ENCODE measurements at places on chromosomes 11 and 22.

DNA sequence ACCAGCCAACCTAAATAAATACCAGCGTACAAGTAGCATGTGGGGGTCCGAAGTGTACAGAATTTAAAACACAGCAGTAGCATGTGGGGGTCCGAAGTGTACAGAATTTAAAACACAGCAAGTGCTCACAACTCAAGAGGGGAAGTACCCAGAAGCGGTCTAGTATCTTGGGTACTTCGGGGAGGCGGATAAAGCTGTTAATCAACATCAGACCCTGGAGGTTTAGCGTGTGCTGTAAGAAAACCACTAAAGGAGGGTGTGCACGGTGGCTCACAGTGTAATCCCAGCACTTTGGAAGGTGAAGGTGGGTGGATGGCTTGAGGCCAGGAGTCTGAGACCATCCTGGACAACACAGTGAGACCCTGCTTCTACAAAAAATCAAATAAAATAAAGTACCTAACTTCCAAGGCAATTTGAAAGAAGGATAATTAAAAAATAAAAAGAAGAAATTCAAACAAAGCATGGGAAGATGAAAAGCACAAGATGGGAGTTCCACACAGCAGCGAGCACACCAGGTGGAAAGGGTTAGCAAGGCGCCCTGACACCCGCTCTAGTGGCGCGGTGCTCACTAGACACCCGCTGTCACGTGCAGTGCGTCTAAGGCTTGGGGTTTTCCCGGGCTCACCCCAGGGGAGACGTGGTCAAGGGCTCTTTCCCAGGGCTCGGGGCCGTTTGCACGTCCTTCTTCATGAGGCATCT lies 35.0 kb upstream of the MOB2 start:
- no peak for DNase-seq

DNA sequence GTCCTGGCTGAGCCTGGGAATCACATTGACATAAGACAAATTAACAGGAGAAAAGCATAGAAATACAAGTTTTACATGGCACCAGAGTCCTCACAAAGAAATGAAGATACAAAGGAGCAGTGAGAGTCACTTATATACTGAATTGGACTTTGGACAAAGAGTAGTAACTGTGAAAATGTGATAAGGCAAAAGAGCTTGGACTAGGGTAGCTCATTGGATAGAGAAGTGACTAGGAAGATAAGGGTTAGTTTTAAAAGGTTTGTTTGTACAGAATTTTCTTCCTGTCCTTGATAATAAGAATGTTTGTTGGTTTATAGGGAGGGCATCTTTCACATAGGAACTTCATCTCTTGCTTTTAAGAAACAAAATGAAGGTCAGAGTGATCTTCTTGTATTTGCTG lies 17.9 kb upstream of the NUCB2 start:
- no peak for DNase-seq

GRCh38 chr11:134742224-134742612 lies 330.2 kb upstream of the B3GAT1 start:
- no peak for DNase-seq

DNA sequence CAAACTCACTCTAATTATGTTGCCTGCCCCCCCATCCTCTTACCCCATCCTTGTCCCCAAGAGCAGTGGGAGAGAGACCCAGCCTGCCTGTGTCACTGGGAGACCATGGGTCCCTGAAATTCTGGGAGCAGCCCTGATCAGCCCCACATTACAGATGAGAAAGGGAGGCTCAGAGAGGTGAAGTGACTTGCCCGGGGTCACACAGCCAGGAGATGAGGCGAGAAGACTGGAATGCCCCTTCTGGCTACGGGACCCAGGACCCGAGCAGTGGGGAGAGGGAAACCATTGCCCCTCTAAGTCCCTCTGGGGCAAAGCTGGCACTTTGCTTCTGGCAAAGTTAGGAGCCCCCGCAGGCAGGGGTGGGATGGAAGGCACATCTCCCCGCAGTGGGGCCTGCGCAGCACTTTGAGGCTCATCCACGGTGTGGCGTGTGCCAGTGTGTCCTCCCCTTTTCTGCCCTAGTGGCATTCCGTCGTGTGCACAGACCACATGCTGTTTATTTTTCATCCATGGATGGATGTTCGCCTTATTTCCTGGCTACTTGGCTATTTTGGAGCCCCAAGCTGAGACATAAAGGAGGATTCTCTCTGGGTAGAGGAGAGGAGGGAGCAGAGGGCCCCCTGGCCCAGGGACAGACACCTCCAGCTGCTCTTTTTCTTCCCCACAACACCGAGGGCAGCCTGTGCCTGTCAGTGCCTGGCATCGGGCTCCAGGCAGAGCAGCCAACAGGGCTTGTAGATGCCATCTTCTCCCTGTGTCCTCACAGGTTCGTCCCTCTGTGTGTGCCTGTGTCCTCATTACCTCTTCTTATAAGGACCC lies 3.7 kb upstream of the FGF3 start:
- no peak for DNase-seq

- DNase-seq: no peak
Measured at GRCh38 chr22:43256976-43257545, 70.1 kb upstream of the TTLL12 start.

DNA sequence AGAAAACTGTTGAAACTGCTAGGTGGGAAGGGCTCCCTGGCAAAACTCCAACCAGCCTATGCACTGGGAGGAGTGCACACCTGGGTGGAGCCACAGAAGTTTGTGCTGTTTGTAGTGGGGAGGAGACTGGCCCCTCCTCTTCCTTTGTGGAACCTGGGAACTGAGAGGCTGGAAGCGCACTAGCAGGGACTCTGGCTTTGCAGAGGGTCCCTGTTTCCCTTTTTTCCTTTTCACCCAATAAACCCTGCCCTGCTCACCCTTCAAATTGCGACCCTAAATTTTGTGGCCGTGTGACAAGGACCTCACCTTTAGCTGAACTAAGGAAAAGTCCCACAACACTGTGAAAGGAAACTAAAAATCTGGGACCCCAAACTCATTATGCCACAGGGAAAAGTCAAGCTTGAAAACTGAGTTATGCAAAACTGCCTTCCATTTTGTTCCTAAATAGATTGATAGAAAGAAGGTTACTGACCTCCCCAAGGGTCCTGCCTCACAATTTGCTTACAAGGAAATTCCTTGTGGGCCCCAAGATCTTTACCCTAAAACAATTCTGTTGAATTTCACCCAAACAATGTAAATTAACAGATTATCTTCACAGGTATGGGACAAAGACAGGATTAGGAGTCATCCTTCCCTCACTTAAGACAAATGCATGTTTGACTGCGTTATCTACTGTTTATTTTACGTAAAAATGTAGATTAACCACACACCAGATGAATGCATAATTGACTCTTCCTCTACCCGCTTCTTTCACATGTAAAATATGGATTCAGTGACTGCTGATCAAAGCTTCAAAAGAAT lies 81.0 kb downstream of the SLC36A4 start:
- DNase-seq: no peak

DNA sequence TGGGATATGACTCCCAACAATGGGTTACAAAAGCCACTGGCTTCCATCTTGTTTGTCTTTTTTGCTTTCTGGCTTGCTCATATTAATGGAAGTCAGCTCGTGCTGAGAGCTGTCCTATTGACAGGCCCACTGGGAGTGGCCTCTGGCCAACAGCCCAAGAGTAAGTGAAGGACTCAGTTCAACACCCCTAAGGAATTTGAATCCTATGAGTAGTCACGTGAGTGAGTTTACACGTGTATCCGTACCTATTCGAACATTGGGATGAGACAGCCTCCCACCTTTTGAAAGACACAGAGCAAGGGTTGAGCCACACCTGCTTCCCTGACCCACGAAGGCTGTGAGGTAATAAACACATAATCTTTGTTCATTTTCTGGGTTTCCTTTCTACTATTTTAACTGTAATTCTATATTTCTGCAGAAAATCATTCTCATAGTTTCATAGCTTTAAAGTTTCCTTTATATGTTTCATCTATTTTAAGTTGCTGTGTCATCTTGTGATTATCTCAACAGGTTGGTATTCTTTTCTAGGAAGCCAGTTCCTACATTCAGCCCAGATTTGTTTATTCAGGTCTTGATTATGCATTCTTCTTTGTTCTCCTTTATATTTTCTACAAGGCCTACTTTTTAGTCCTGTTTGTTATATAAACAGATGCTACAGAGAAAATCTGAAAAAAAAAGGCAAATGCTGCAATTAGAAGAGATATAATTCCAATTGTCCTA lies 802.3 kb downstream of the CNTN5 start:
- no peak for DNase-seq

GRCh38 chr11:112514011-112514740 lies 253.5 kb upstream of the PLET1 start:
- DNase-seq: no peak

GRCh38 chr11:95867105-95867504 lies 56.8 kb downstream of the MTMR2 start:
- DNase-seq: no peak

DNA sequence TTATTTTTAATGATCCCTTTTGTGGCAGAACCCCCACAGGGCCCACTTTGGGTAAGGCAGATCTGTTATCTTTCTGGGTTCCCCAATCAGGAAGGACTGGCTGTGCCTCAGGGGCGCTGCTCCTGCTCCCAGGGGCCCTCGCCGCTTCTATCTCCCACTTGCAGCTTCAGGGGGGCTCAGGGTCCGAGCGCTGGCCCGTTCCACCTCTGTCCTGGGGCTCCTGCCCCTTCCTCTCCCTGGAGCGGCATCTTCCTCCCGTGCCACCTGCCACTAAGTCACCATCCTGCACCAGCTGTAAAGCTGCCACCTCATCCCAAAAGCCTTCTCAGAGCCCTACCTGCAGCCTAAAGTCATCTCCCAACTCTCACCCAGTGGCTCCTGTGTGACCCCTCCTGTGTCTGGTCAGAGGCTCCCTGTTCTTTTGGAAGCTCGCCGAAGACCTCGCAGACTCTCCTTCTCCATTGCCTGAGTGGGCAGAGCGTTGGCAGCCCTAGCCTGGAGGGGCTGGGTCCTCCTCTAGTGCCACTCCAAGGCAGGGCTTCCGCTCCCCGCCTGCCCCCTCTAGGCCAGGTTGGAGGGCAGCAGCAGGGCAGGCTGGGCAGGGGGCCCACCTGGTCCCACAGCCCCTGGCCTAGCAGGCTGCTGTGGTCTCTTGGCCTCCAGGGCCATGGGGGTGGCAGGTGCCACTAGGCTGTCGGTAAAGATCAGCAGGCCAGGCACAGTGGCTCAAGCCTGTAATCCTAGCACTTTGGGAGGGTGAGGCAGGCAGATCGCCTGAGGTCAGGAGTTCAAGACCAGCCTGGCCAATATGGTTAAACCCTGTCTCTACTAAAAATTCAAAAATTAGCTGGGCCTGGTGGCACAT lies 106.7 kb downstream of the MORC2 start:
- peak; percentile 3 for DNase-seq

GRCh38 chr11:47495011-47495855 lies 46.3 kb upstream of the RAPSN start:
- no peak for DNase-seq

Measured in activated T-cell treated with anti-CD3 and anti-CD28 coated beads, Interleukin-2, amount 50 U/mL, for 48 hours (primary cell).